ENCODE measurements at places on chromosomes 5 and 9. TPM values are rescaled to one million over a fixed set of nuclear protein-coding genes. Genes with fewer than 3 reads are reported as not detected.

Gene SLC4A9
- not detected for total RNA-seq

Gene ALDH1A1
- total RNA-seq: 3.5 TPM

Gene ANKRD18A
- total RNA-seq: not detected

Gene TAF11L6
- total RNA-seq: not detected

Gene PDGFRB
- total RNA-seq: 114 TPM

Gene FBXO38
- 72.9 TPM for total RNA-seq

Gene PCDHB15
- 0.14 TPM for total RNA-seq

Gene CARD6
- 11.6 TPM for total RNA-seq

Gene BARX1
- total RNA-seq: not detected

Gene PCDHA1
- total RNA-seq: not detected

Gene FAT2
- under 0.01 TPM for total RNA-seq

Gene LCN15
- total RNA-seq: not detected

Gene STK32A
- 1.4 TPM for total RNA-seq

Gene MYMK
- not detected for total RNA-seq

Gene DPP7
- total RNA-seq: 58.1 TPM

Gene GLT6D1
- total RNA-seq: not detected

Data from placental pericyte (primary cell).